ELR (cell line): ENCODE measurements at places on chromosomes 3 and 15.

- no peak for DNase-seq
Observed at GRCh38 chr3:152893647-152894046, 58.7 kb downstream of the P2RY1 start.

DNA sequence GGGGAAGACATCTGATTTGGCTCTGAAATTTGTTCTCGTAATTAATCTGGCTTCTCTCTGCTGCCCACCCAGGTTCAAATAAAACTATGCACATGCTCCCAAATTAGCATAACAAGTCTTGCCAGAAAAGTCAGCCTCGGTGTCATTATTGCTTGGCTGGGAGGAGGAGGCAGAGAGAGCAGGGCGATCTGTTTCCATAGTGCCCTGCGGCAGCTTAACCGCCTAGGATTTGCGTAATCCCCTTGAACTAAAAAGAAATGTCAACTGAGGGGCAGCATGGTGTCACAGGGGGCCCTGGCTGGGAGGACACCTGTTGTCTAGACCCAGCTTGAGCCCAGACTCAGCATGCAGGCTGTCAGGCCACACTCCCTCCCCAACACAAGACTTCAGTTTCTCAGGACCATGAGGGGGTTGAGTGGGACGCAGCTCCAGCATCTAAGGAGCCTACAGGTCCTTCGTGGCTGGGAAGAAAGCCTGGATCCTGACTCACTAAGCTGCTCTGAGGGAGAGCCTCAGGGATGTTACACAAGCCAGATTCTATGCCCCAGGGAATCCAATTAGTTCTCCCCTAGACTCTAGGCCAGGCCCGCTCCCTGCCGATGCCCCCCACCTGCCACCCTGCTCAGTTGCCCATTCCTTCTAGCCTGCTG lies 17.3 kb downstream of the MRPS11 start:
- DNase-seq = peak; percentile 42

- peak; percentile 4 for DNase-seq
Observed at GRCh38 chr15:32959077-32959476, 235.4 kb downstream of the FMN1 start.

- DNase-seq = no peak
Observed at GRCh38 chr3:24167429-24167828, 222.3 kb downstream of the NR1D2 start.
